Thyroid gland (tissue), 4 donors: ENCODE measurements at places on chromosomes 5 and 9. TPM values are rescaled to one million over a fixed set of nuclear protein-coding genes. Genes with fewer than 3 reads are reported as not detected.
A peak's percentile ranks its signal among the peaks of the same experiment; 100 is the strongest.

ENHO gene
- not detected for total RNA-seq

DNA sequence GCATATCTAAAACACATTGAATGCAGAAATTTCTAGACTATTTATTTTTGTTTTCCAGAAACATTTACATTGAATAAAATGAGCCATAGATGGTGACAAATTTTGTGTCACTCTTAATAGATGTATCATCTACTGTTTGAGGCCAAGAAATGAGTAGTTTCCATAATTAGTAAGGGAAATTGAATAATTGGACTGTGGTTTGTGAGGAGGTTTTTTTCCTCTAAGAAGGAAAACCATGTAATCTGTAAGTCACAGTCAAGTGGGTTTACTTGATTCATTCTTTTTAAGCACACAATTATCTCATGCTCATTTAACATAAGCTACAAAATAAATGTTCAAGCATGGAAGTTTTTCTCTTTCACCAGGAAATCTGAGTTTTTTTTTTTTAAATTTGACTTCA, 876.4 kb downstream of the NR2F1-AS1 start:
- no peak overlapping the region for H3K27ac ChIP-seq
- H3K27me3 ChIP-seq, result no peaks in the 10 kb centered on the region
- no peak overlapping the region for H3K4me3 ChIP-seq
- H3K4me1 ChIP-seq, result no peaks in the 10 kb centered on the region

DNA sequence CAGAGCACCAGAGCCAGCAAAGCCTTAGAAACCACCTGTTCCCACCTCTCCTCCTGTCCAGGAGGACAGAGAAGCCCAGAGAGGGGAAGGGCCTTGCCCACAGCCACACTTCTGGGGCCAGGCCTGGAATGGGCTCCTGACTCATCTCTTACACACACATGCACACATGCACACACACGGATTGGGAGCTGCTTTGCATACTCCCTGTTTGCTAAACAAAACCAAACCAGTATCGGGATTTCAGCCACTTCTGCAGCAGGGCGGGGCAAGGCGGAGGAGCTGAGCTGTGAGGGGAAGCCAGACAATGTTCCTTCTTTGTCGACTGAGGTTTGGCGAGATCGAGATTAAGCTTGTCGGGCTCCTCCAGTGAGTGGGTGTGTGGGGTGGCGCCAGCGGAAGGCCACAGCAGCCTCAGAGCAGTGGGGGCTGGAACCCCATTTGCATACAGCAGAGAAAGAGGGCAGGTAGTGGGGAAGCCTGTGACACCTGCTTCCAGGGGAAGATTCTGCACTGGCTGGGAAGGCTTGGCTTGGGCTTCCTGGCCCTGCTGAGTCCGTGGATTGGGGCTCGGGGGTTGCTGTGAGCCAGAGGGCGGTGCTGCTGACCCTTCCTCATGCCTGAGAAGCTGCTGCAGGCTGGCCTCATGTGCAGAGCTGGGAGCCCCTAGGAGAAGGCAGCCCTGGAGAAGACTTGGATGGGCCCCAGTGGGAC, 16.1 kb downstream of the GFI1B start:
- H3K4me3 ChIP-seq, result no peak overlapping the region
- H3K4me1 ChIP-seq, result no peaks in the 10 kb centered on the region
- no peaks in the 10 kb centered on the region for H3K27me3 ChIP-seq
- no peak overlapping the region for H3K27ac ChIP-seq
- DNase-seq, result no peak

GRCh38 chr9:4520055-4520454, 29.8 kb downstream of the SLC1A1 start:
- no peaks in the 10 kb centered on the region for H3K27me3 ChIP-seq
- no peak overlapping the region for H3K27ac ChIP-seq
- H3K36me3 ChIP-seq, result no peaks in the 10 kb centered on the region
- H3K4me1 ChIP-seq, result peaks cover 7% of the 10 kb centered on the region
- DNase-seq, result no peak
- no peak overlapping the region for H3K4me3 ChIP-seq

- H3K4me3 ChIP-seq, result no peak overlapping the region
- no peaks in the 10 kb centered on the region for H3K4me1 ChIP-seq
- H3K36me3 ChIP-seq, result no peaks in the 10 kb centered on the region
- H3K27ac ChIP-seq, result no peak overlapping the region
Observed at GRCh38 chr5:33774341-33774740, 117.4 kb downstream of the ADAMTS12 start.

DNA sequence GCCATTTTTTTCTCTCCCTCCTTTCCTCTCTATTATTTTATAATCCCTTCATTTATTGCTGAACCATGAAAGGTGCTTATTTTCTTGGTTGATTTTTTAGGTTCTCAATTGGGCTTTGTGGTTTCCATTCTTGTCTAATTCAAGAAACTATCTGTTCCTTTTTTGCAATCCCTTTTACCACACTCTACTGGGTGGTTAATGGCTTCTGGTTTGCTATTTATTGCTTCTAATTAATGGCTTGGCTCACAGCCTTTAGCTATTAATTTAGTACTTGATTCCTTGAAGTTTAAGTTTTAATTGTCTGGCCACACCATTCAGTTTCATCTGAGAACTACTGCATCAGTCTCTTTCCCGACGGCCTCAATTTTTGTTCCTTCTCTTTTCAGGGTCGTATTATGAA, 5.6 kb downstream of the FRRS1L start:
- H3K4me3 ChIP-seq, result no peak overlapping the region
- H3K27ac ChIP-seq, result no peak overlapping the region
- H3K36me3 ChIP-seq, result no peaks in the 10 kb centered on the region
- no peak for DNase-seq
- H3K4me1 ChIP-seq, result no peaks in the 10 kb centered on the region

- no peak for DNase-seq
- H3K4me3 ChIP-seq, result no peak overlapping the region
- H3K27ac ChIP-seq, result no peak overlapping the region
Observed at GRCh38 chr5:105940181-105940580, 1730.6 kb downstream of the EFNA5 start.

GRCh38 chr5:10339958-10340357, 13.5 kb upstream of the MARCHF6 start:
- no peak overlapping the region for H3K4me3 ChIP-seq
- no peaks in the 10 kb centered on the region for H3K36me3 ChIP-seq
- DNase-seq, result no peak
- no peaks in the 10 kb centered on the region for H3K27me3 ChIP-seq

DNA sequence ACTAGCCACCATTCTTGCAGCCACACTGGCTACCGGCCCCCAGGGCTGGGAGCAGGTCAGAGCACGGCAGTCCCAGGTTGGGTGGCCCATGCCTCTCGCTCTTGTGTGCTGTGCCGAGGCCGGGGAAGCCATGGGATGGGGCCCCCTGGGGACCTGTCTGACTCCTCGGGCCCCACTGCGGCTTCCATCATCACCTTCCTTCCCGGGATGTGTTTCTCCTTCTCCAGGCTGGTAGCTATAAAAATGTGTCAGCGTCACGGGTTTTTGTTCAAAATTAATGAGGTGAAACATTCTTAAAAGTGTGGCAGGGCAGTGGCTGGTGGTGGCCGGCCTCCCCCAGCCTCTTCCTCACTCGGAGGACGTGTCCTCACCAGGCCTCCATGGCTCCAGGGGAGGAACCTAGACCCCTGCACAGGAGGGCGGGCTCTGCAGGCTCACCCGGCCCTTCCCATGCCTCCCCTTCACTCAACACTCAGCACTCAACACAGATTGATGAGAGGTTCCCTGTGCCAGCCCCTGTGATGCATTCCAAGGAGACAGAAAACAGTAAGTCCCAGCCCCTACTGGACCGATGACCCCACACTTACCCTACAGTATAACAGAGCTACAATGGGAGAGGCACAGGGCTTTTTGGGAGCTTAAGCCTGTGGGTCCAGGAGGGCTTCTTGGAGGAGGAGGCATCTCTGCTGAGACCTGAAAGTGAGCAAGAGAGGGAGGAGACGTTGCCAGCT, 43.2 kb downstream of the PTGES start:
- H3K27me3 ChIP-seq, result no peaks in the 10 kb centered on the region
- DNase-seq, result no peak
- H3K36me3 ChIP-seq, result no peaks in the 10 kb centered on the region
- H3K27ac ChIP-seq, result no peak overlapping the region

GLRA1 gene
- not detected for total RNA-seq

- H3K36me3 ChIP-seq, result no peaks in the 10 kb centered on the region
- peak overlapping the region; percentile 95 for H3K27ac ChIP-seq
- H3K4me1 ChIP-seq, result peaks cover 65% of the 10 kb centered on the region
- peak; percentile 62 for DNase-seq
- no peak overlapping the region for H3K4me3 ChIP-seq
Observed at GRCh38 chr9:124782661-124783574, 6.0 kb downstream of the OLFML2A start.

DNA sequence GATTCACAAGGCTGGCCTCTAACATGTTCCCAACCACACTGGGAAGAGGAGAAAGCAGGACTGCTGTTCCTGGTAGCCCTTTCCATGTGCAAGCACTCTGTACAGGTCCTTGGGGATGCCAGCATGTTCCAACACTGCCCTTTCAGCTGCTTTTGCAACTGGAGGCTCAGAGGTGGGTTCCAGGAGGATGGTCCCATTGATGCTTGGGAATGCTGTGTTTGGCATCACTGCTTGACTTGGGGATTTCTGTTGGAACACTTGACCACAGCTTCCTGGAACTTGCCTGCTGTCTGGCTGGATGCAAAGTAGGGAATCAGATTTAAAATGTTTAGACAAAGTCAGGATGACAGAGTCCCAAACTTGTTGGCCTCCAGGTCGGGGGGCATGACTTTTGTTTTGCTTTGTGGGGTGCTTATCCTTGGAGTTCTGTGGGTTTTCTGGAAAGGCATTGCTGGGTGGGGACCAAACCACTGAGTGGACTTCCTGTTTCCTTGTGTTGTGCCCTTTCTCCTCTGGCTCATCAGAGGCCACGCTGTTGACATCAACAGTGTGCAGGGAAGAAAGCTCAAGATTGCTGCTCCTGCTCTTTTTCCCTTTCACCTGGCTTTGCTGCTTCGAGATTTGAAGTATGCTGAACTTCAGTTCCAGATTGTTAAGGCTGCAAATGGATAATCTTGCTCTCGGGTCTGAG, 148.5 kb upstream of the RPS23 start:
- H3K36me3 ChIP-seq, result no peaks in the 10 kb centered on the region
- no peaks in the 10 kb centered on the region for H3K4me1 ChIP-seq
- H3K27me3 ChIP-seq, result no peaks in the 10 kb centered on the region
- no peak for DNase-seq
- H3K4me3 ChIP-seq, result no peak overlapping the region

SPATA31E1 gene
- not detected for total RNA-seq

- no peak for DNase-seq
- H3K36me3 ChIP-seq, result no peaks in the 10 kb centered on the region
- H3K4me1 ChIP-seq, result peaks cover 8% of the 10 kb centered on the region
- H3K27me3 ChIP-seq, result no peaks in the 10 kb centered on the region
- H3K4me3 ChIP-seq, result no peak overlapping the region
Observed at GRCh38 chr5:79002374-79002773, 17.3 kb upstream of the ARSB start.

SKP2 gene
- total RNA-seq, result 4.8 TPM

GRCh38 chr5:36492984-36493654, 113.3 kb upstream of the SLC1A3 start:
- H3K4me1 ChIP-seq, result no peaks in the 10 kb centered on the region
- no peaks in the 10 kb centered on the region for H3K36me3 ChIP-seq
- no peak for DNase-seq
- no peak overlapping the region for H3K4me3 ChIP-seq
- H3K27me3 ChIP-seq, result no peaks in the 10 kb centered on the region

GRCh38 chr5:6049662-6050061, 328.7 kb downstream of the MED10 start:
- DNase-seq, result no peak
- no peaks in the 10 kb centered on the region for H3K27me3 ChIP-seq
- no peak overlapping the region for H3K27ac ChIP-seq
- H3K36me3 ChIP-seq, result no peaks in the 10 kb centered on the region

CCL28 gene
- 29.2 TPM for total RNA-seq

CDH9 gene
- total RNA-seq, result not detected

DNA sequence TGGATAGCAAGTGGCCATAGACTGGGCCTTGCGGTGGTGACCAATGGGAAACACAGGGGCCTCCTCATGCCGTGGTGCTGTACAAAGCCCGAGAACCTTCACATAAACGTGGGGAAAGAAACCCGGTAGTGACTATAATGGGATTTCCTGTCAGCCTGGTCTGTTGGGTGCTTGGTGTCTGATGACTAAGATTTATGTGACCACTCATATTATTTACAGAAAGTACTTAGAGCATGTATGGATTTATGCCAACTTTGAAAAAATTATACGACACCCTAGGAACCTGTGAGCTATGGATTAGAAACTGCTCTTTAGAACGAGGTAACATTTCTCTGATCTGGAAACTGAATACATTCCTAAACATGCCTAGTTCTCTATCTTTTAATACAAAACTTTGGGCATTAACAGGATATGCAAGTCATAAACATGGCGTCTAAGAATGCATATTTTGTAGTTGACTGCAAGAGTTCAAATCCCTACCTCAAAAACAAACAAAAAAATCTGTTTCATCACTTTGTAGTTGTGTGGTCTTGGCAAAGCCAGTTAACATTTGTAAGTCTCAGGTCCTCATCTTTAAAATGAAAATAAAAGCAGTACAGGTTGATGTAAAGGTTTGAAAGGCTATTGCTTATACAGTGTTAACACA, 85.4 kb downstream of the TMEM167A start:
- no peak overlapping the region for H3K4me3 ChIP-seq
- H3K36me3 ChIP-seq, result no peaks in the 10 kb centered on the region
- no peak overlapping the region for H3K27ac ChIP-seq
- no peaks in the 10 kb centered on the region for H3K27me3 ChIP-seq
- DNase-seq, result no peak

- H3K27me3 ChIP-seq, result no peaks in the 10 kb centered on the region
- H3K27ac ChIP-seq, result no peak overlapping the region
- DNase-seq, result no peak
- H3K4me1 ChIP-seq, result no peaks in the 10 kb centered on the region
- no peaks in the 10 kb centered on the region for H3K36me3 ChIP-seq
Observed at GRCh38 chr5:6869677-6870076, 156.4 kb downstream of the TENT4A start.

GRCh38 chr9:27202056-27202455, 93.0 kb downstream of the TEK start:
- no peaks in the 10 kb centered on the region for H3K27me3 ChIP-seq
- H3K27ac ChIP-seq, result no peak overlapping the region
- no peaks in the 10 kb centered on the region for H3K36me3 ChIP-seq

ANXA2R gene
- total RNA-seq, result 6.3 TPM

DNA sequence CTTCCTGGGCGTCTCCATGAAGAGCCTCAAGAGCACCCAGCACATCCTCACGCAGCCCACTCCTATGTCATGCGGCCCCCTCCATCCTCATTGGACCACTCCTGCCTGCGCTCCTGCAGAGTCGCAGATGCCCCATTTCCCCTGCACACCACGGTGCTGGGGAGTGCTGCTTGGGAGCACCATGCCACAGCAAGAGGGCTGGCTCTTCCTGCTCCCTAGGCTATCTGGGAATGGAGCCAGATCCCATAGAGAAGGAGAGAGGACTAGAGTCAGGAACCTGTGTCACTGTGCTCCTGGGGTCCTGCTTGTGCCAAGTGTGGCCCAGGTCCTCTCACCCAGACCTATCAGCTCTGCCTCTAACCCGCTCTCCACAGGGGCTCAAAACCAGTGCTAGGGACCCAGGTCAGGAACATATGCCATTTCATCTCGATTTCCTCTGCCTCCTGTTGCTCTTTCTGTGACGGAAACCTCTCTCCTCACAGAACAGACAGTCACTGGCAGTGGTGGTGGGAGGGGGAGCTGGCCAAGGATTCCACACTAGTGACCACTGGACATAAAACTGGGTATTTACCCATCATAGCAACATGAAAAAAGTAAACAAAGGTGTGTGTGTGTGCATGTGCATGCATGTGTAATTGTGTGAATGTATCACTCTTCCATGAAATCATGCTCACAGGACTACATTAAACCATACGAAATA, 178.4 kb downstream of the TTLL11 start:
- H3K4me3 ChIP-seq, result no peak overlapping the region
- no peaks in the 10 kb centered on the region for H3K27me3 ChIP-seq
- no peak for DNase-seq
- no peaks in the 10 kb centered on the region for H3K36me3 ChIP-seq
- no peaks in the 10 kb centered on the region for H3K4me1 ChIP-seq
- no peak overlapping the region for H3K27ac ChIP-seq

ITK gene
- 1.7 TPM for total RNA-seq

TLE1 gene
- total RNA-seq, result 40.7 TPM
